ENCODE measurements at places on chromosomes 12 and 14.

DNA sequence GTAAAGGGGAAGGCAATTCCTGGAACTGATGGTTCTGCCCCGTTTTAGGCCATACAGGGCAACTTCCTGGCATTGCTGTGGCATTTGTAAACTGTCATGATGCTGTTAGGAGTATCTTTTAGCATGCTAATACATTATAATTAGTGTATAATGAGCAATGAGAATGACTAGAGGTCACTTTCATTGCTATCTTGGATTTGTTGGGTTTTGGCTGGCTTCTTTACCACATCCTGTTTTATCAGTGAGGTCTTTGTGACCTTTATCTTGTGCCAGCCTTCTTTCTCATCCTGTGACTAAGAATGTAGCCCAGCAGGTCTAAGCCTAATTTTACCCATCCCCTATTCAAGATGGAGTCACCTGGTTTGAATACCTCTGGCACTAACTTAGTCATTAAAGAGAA lies 51.2 kb downstream of the TESPA1 start:
- no peak for DNase-seq

GRCh38 chr12:128442096-128442495 lies 175.1 kb downstream of the TMEM132C start:
- no peak for DNase-seq

DNA sequence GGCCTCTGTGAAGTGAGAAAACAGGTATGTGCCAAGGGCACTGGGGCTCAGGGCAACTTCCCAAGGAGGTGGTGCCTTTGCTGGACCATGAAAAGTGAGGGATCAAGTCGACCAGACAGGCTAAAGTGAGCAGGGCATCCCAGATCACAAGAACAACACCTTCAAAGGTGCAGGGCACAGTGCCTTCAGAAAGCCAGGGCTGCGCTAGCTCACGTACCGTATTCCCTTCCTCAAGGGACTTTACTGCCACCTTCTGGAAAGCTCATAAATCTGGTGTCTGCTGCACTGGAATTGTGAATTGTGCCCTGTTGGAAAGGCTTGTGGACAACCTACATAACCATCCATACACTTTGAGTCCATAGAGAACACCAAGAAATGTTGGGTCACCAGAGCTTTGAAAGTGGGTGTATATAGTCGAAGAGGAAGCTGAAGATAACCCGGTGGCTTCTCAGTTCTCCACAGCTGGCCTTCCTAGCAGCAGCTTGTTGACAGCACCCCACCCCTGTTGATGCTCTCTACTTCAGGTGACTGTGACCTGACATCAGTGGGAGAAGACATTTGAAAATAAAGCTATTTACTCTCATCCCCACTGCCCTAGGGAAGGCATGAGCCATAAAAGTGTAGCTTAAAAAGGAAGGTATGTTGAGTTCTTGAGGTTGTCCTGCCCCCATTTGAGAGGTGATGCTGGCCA lies 24.5 kb downstream of the FIGNL2 start:
- no peak for DNase-seq

DNA sequence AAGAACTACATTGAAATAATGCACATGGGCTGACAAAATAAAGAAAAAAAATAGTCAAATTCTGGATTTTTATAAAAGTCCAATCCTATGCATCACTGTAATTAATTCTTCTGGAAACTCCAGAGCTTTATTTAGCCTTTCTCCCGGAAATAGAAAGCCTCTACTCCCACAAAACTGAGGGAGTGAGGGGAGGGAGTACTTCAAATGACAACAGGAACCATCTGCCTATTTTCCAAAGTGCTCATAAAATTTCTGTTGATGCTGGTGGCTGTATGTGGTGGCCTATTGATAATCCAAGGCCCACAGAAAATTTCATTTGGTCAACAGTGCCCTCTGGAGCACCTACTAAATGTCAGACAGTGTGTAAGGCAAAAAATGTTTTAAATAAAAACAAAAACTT lies 64.6 kb downstream of the KIF21A start:
- DNase-seq: no peak

DNA sequence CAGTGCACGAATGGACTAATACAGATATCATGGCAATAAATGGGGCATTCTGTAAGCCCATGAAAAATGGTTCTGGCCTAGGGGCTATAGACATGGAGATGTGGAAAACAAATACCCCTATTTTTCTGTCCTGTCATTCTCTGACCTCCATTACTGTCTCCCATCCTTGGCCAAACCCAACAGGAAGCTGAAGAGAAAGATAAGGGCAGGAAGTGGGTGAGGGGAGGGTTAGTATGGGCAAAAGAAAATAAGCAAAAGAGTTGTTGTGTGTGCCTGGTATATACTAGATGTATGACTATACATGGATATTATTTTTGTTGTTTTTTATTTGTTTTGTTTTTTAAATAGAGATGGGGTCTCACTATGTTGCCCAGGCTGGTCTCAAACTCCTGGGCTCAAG lies 339.3 kb downstream of the PCNX1 start:
- no peak for DNase-seq

DNA sequence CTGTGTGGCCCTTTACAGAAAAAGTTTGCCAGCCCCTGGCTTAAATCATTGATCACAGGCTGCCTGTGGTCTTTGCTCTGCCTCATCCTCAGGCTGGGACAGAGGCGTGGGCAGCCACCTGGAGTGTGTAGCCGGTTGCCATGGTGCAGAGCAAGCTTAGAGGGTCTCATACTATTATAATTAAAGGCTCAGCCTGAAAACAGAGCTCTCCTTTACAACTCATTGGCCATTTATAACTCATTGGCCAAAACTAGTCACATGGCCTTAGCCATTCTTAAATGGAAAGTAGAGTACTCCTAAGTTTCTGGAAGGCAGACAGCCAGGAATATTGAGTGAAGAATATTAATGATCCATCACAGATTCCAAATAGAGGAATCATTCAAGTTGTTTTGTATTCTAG lies 3.0 kb downstream of the HSP90B1 start:
- DNase-seq: no peak

DNA sequence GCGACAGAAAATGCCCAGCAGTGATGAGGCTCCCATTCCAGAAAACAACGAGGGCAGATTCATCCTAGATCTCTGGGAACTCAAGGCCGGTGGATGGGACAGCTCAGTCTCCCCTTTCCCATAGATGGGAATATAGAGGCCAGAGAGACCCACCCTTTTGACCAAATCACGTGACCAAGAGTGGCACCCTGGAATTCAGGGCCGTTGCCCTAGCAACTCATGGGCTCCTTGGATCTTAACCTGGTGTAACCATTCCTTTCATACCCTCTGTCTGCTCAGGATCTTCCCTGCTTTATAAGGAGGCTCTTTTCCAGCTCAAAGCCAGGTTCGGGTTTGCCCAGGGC lies 8.4 kb upstream of the LRTM2 start:
- DNase-seq: no peak

DNA sequence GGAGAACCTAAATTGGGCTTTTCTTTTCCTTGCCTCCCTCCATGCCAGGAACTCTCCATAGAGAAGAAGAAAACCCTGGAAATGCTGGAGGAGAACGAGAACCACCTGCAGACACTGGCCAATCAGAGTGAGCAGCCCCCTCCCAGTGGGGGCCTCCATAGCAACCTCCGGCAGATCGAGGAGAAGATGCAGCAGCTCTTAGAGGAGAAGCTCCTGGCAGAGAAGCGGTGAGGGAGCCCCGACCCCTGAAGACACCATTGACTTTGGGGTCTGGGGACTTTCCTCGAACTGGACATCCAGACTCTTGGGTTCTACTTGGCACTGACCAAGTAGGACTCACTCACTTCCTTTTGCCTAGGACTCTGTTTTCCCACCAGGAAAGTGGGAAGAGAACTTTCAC lies 41.4 kb downstream of the PLEKHD1 start:
- DNase-seq: no peak

GRCh38 chr14:91048265-91048664 lies 12.2 kb downstream of the RPS6KA5 start:
- no peak for DNase-seq

DNA sequence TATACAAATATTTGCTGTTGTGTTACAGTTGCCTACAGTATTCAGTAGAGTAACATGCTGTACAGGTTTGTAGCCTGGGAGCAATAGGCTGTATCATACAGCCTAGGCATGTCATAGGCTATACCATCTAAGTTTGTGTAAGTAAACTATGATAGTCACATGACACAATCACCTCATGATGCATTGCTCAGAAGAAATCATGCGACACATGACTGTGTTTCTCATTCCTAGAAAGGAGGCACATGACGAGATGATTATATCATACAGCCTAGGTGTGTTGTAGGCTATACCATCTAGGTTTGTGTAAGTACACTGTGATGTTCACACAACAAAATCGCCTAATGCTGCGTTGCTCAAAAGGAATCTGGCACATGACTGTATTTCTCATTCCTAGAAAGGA lies 31.9 kb downstream of the NOPCHAP1 start:
- no peak for DNase-seq

- DNase-seq: no peak
Observed at GRCh38 chr14:76765461-76765931, 4.2 kb downstream of the VASH1 start.

All from stimulated activated CD4-positive, alpha-beta T cell treated with anti-CD3 and anti-CD28 coated beads, Interleukin-1b, Interleukin-23, amount 100 ng/mL, for 1 hour (primary cell).